GM12878 (cell line): ENCODE measurements at places on chromosomes 1 and 21. TPM values are rescaled to one million over a fixed set of nuclear protein-coding genes. Genes with fewer than 3 reads are reported as not detected.

DNA sequence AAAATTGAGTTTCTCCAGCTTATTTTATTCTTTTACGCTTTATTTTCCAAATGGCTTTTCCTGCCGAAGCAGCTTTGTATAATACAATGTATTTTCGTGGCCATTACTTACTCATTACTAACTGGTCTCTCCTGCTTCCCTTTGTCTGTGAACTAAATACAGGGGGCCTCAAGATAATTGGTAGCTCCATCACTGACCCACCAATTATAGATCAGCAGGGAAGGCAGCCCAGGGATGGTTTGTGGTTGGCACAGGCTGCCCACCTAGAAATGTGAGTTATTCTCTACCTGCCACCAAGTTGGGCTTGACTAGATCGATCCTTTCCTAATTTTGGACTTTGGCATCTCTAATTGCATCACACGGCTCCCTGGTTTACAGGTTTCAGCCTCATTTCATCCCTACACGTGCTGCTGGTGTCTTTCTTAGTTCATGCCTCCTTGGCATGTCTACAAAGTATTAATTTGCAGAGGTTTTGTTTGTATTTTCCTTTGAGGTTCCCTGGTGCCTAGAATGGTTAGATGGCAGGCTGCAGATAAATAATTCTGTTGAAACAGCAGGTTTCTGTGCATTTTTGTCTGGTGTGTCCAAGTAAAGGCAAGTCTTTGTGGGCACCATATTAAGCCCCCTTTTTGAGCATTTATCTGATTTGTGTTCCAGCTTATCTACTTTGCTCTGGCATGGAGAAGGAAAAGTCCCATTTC lies 35.2 kb downstream of the PEX14 start:
- DNase-seq, result no peak

DNA sequence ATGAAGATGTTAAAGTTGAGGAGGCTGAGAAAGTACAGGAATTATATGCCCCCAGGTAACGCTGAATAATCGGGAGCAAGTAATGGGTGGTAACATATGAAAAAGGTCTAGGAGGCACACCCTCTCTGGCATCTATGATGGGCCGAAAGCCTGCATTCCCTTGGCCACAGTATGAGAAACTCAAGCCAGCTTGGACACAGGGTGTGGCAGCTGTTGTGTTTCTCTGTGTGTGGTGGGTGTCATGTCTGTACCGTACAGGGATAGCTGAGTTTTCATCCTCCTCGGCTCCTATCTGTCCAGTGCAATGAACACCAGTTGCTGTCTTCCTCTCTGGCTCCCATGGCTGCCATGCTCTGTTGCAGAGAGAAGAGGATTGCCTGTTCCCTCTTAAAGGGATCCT lies 32.9 kb downstream of the NBPF3 start:
- DNase-seq, result no peak

DNA sequence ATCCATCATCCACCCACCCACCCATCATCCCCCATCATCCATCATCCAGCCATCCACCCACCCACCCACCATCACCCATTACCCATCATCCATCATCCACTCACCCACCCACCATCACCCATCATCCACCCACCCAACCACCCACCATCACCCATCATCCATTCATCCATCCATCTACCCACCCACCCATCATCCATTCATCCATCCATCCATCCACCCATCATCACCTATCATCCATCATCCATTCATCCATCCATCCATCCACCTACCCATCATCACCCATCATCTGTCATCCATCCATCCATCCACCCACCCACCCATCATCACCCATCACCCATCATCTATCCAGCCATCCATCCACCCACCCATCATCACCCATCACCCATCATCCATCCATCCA lies 81.5 kb downstream of the ADARB1 start:
- DNase-seq, result no peak

DNA sequence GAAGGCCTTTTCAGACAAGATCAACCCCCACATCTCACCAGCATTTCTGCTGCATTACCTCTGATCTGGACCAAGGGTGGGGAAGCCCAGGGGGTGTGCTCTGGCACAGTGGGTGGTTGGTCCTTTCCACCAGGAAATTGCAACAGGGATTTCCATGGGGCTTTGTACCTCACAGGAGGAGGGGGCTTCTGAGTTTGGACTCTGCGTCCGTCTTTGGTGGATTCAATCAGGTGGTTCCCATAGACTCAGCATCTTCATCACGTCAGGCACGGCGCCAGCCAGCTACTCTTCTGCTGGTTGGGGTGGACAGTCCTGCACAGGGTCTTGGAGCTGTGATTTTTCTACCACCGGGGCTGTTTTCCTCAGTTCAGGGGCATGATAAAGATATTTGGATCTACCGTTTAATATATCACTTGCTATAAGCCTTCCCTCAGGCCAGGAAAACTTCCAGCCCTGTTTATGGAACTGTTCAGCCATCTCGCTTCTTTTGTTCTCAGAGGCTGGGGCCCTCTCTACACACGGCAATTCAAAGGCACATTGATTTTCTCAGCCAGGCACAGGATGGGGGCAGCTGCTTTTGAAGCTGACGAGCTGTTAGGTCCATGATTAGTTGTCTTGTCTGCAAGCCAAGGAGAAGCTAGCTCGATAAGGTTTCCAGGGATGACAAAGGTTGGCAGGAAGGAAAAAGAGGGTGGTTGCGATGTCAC lies 467.3 kb downstream of the CAMTA1 start:
- no peak for DNase-seq

DNA sequence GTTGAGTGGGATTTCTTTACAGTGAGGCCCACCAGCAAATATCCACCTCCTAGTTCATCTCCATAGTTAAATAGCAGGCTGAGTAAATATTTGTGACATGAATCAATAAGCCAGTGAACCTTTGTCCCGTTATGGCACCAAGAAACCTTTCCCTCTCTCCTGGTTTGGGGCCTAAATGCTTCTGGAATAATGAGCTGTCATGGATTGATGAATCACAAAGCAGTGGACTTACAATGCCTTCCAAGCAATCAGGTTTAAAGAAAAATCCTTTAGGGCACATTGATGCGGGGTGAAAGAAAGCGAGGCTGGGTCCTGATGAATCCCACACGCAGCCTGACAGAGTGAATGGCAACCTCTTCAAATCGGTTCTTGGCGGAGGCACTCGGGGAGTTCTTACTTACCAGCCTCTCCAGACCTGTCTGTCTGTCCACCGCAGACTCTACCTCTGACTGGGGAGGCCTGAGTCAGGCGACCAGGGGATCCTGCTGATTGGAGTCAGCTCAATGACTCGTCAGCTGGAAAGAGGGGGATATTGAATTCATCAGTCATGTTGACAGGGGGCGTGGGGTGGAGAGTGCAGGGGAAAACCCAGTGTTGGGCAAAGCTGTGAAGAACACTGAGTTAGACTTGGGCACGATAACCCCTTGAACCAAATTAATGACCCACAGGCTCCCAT lies 247.3 kb downstream of the PLPP3 start:
- DNase-seq, result peak; percentile 57

The SELL gene
- total RNA-seq, result 43.6 and 55.2 TPM in 2 replicates

The TMEM81 gene
- 1.2 and 1.7 TPM in 2 replicates for total RNA-seq

The POLR3GL gene
- total RNA-seq, result 17.3 and 18.4 TPM in 2 replicates

The FBXO42 gene
- total RNA-seq, result 13.2 and 15.5 TPM in 2 replicates
